Right forelimb (tissue), 1 donor: ENCODE measurements at places on chromosomes 5 and 9.

- DNase-seq, result no peak
These were observed 15.2 kb downstream of the EXD3 start for GRCh38 chr9:137407590-137408300.

DNA sequence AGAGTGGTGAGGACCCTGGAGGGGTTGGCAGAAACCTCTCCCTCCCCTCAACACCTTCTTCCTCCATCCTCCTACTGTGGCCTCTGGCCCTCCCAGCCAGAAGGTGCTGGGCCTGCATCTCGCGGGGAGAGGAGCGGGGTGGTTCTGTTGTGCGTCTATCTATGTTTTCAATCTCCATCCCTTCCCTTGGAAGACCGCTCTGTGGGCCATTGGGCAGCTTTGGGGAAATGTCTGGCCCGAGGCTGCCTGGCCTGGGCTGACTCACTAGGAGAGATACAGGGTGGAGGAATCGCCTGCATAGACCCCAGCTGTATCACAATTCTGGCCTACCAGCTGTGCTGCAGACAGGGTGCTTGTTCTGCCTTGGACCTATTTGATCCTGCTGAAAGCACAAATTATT, 48.4 kb upstream of the DAB2IP start:
- DNase-seq, result no peak

DNA sequence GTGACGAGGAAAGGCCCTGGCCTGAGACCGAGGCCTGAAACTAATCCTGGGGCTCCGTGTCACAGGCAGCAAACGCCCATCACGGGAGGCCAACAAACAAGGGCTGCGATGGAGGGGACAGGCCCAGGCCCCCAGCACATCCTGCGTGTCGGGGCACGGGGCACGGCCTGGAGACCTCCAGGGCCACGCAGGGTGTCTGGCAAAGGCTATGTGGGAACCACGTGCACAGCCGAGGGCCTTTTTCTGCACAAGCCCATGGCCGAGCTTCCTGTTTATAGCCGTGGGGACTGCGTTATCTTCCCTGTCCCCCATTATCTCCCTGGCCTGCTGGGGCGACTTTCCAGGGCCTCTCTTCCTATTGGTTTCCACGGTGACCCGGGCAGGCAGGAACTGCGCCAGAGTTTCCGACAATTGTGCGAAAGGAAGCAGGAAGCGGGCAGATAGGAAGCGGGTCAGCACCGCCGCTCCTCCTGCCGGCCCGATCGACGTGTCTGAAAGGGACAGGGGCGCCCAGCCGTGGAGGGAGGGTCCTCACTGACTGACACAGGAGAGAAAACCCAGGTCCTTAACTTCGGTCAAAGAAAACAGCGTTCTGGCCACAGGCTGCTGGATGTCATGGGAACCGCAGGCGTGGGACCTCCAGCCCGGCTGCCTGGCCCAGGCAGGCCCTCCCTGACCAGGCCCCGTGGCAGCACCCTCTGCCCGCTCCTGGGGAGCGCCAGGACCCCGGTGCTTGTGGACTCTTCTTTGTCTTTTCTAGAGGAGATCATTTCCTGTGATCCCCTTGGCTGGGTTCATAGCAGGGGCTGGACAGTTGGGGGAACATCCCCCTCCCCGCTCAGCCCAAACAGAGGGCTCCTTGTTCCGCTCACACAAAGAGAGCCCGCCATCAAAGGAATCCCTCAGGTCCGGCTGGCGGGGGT, 29.1 kb upstream of the SEC16A start:
- no peak for DNase-seq

GRCh38 chr9:89433826-89434225, 64.1 kb downstream of the SEMA4D start:
- no peak for DNase-seq

DNA sequence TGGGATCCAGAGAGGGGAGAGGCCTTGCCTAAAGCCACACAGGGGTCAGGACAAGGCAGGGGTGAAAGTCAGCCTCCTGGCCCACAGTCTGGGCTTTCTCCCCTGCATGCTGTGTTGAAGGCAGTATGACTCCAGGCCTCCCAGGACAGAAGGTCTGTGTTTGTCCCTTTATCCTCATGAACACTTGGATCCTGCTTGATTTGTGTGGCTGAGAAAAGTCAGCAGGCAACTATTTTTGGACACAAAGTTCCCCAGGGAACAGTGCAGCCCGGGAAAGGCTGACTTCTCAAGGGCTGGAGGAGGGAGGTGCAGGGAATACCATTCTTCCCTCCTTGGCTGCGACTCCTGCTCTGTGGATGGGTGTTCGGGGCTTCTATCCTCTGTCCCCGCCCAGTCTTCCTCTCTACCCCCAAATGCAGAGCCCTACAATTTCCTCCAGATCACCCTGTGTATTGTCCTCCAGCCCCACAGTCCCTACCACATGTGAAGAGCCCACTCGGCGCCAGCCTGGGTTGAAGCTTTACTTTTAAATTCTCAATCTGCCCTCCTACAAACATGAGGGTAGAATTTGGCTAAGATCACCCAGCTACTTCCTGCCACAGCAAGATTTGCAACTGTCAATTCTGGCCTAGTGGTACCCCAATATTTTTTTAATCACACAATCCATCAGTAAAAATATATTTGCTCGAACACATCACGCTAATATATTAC, 4.1 kb downstream of the AKNA start:
- DNase-seq, result no peak

- DNase-seq, result no peak
These were observed 252.0 kb upstream of the IRX4 start for GRCh38 chr5:2134543-2135292.

- no peak for DNase-seq
These were observed 64.4 kb downstream of the AUH start for GRCh38 chr9:91297306-91297705.

GRCh38 chr5:137831526-137831925, 36.1 kb upstream of the MYOT start:
- no peak for DNase-seq

DNA sequence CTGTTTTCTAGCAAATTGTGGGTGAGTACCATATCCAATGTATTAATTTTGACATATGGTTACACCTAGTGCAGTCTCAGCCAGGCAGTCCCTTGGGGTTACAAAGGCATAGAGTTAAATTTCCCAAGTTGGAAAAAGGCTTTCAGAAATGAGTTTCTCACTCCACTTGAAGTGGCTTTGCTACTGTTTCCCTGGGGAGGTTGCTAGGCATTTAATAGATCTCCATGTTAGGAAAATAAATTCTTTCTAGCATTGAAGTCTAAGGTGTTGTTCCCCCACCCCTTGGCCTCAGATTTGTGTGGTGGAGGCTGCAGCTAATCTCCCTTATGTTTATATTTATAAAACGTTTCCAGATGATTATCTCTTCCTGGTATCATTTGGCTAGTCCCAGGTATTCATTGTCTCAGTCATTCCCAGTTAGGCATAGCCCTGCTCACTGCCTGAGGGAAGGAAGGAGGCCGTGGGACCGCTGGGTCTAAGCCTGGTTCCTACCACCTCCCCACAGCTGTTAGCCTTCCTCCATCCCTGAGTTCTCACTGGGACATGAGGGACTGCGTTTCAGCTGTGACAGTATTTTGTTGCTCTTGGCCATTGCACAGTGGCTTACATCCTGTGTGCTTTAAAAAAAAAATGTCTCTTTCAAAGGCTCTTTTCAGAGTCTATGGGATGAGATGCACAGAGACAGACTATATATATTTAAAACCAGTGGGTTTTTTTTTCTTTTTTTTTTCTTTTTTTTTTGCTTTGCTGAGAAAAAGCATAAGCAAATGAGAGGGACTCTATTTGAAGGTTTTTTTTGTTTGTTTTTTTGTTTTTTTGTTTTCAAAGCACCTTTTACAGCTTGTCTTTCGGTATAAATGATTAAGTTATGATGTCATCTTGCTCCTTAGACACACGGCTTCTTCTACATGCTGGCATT, 121.5 kb downstream of the MAST4 start:
- DNase-seq, result no peak

- DNase-seq, result no peak
These were observed 210.8 kb downstream of the FAM170A start for GRCh38 chr5:119840175-119840574.

DNA sequence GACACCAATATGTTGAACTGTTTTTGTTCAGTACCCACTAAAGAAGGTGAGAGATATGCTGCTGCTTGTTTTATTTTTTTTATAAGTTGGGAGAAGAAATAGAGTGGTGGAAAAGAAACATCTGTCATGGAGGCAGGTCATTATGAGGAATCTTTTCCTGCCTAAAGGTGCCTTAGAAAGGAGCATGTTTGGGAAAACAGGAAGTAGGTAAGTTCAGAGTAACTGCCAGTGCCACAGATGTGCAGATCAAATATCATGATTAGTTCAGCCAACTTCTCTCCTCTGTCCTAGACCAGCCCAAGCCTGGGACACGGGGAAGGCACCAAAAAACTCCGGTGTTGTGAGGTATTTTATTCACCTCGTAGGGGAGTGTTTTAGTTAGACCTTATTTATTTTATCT, 144.2 kb downstream of the MAN2A1 start:
- no peak for DNase-seq

DNA sequence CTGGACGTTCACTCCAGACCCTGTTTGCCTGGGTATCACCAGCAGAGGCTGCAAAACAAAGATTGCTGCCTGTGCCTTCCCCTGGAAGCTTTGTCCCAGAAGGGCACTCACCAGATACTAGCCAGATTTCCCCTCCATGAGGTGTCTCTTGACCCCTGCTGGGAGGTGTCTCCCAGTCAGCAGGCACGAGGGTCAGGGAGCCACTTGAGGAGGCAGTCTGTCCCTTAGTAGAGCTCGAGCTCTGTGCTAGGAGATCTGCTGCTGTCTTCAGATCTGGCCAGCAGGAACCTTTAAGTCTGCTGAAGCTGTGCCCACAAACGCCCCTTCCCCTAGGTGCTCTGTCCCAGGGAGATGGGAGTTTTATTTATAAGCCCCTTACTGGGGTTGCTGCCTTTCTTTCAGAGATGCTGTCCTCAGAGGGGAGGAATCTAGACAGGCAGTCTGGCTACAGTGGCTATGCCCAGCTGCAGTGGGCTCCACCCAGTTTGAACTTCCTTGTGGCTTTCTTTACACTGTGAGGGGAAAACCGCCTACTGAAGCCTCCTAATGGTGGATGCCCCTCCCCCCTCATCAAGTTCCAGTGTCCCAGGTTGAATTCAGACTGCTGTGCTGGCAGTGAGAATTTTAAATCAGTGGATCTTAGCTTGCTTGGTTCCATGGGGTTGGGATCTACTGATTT, 253.9 kb downstream of the SPATA31D1 start:
- no peak for DNase-seq

DNA sequence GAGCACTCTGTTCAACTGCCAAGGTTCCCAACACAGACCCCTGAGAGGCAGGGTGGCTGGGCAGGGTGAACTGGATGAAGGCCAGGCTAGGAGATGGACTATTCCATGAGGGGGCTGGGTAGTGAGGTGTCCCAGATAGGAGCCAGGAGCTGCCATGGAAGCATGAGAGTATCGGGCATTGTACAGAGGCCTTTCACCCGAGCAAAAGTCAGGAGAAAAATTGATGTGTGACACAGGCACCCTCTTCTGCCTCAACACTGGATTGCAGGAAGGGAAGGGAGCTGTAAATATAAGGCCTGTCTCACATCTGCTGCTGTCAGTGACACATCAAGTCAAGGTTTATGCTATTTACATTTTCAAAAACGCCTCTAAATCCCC, 74.6 kb downstream of the UBAP1 start:
- no peak for DNase-seq

GRCh38 chr5:170154744-170155143, 49.0 kb downstream of the FOXI1 start:
- DNase-seq, result no peak

DNA sequence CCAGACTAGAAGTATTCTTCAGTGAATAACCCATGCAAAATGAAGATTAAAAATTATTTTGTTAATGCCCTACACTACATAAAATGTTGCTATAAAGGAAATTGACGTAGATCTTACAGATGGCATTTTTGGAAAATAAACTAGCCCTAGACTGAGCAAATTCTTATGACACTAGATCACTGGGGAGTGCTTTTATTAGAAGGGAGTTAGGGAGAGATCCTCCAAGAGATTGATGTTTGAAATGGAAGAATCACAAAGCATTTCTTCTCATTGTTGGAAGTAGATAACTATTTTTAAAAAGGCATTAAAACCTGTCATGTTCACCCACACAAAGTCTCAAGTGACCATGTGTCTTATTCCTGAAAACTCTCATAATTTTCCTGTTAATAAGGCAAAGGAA, 351.1 kb upstream of the TLE4 start:
- DNase-seq, result no peak

DNA sequence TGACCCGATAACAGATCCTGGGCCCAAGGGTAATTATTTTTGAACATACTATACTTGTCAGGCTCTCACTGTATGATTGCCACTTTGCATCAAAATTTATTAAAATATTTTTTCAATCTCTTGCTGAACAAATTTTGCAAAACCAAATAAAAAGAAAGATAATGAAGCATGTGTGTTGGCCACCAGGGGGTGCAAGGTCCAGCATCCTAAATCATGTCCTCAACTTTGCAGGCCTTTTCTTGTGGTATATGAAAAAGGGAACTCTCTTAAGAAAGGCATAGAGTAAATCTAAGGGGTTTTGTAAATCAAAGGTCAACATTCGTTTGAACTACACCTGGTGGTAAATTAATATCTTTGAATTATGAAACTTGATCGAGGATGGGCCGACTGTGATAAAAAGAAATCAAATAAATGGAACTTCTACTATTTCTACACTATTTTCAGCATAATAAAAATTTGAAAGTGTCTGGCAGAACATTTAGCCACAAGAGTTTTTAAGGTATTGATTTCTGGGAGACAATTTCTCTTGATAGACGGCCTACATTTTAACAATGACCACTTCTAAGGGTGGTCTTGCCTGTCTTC, 676.5 kb downstream of the DMRTA1 start:
- DNase-seq, result peak; percentile 60

DNA sequence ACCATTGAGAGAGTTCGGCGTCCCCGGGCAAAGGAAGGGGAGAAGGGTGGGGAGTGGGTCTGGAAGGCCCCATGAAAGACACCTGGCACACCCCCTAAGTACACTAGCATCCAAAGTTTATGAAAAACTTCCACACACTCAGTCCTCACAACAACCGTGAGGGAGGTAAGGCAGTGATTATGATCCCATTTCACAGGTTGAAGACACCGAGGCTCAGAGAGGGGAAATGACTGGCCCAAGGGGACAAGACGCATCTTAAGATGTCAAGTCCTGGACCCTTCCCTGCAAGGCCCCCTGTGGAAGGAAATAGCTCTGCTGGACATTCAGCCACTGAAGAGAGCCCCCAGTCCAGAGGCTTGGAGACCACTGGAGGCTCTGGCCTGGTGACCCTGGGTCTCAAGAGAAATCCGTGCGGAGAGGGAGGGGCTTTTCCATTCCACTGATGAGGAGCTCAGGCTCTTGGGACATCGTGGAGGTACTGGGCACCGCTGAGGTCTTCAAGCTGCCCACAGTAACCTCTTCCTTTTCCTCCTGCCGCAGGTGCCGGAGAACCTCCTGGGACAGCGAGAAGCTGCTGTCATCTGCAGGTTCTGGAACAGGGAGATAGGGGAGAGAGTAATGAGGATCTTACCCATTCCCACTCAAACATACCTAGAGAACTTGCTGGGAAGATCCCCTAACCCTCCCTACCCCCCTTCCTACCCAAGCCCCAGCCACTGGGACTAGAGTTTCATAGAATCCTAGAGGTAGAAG, 5.2 kb downstream of the SMIM33 start:
- peak; percentile 19 for DNase-seq

DNA sequence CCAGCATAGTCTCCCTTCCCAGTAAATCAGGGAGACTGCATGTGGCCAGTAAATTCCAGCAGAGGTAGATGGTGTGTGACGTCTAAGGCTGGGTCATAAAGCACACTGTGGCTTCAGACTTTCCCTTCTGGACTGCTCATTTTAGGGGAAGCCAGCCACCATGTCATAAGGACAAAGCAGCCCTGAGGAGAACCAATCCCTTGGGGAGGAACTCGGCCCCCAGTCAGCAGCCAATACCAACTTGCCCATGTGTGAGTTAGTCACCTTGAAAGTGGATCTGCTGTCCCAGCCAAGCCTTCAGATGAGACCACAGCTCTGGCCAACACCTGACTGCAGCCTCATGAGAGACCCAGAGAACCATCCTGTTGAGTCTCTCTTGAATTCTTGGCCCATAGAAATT, 14.7 kb upstream of the NINJ1 start:
- DNase-seq, result no peak
